ENCODE measurements at places on chromosomes 11 and 22. TPM values are rescaled to one million over a fixed set of nuclear protein-coding genes. Genes with fewer than 3 reads are reported as not detected.

The HPX gene
- total RNA-seq = not detected

The HEPHL1 gene
- total RNA-seq = not detected

The GPR83 gene
- total RNA-seq = not detected

The OR8D1 gene
- not detected for total RNA-seq

The ZBTB44 gene
- total RNA-seq = 87.6 TPM

The SOX6 gene
- 3.1 TPM for total RNA-seq

The VSIG2 gene
- total RNA-seq = not detected

The TCN1 gene
- total RNA-seq = 0.98 TPM

The MUC6 gene
- not detected for total RNA-seq

The TENM4 gene
- total RNA-seq = 14.6 TPM

The SMPD1 gene
- total RNA-seq = 21.2 TPM

The FAM111B gene
- total RNA-seq = 1.1 TPM

Measured in subcutaneous adipose tissue (tissue), 4 donors.